AG10803 (cell line): ENCODE measurements at places on chromosomes 12 and 14.

DNA sequence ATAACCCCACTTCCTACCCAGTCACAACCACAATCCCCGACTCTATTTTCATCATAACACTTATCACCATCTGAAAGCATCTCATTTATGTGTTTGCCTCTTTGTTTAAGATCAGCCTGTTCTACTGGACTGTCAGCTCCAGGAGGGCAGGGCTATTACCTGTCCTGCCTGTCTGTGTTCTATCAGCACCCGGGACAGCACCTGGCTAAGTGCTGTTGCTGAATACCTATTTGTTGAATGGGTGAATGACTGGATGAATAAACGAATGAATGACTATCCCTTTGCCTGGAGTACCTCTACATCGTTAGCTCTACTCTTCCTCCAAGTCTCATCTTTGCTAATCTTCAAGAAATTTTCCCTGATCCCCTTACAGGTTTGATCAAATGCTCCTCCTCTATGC, 69.0 kb downstream of the WSCD2 start:
- DNase-seq = no peak

DNA sequence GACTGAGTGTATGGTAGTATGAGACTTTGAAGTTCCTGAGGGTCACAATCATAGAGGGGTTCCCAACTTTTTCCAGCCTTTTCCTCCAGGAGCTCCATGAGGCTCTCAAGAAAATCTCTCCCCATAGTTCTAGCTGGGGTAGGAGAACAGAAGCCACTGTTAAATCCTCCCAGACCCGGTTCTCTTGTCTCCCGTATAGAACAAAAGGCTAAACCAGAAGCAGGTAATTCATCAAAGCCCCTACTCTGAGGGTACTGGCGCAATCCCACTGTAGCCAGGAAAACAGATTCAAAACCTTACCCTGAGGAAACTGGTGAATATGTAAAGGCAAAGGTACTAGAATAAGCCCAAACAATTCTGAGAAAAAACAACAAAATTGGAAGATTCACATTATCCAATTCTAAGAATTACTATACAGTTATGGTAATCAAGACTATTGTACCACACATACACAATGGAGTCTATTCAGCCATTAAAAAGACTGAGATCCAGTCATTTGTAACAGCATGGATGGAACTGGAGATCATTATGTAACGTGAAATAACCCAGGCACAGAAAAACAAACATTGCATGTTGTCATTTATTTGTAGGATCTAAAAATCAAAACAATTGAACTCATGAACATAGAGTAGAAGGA, 20.5 kb downstream of the OR8S1 start:
- no peak for DNase-seq

GRCh38 chr12:33757701-33758100, 264.6 kb upstream of the ALG10 start:
- DNase-seq = no peak

- peak; percentile 58 for DNase-seq
Observed at GRCh38 chr12:84924981-84925380, 12.4 kb upstream of the SLC6A15 start.

- peak; percentile 61 for DNase-seq
Observed at GRCh38 chr12:38138225-38139221, 178.1 kb upstream of the ALG10B start.

- DNase-seq = peak; percentile 7
Observed at GRCh38 chr14:74176400-74176793, 62.9 kb upstream of the VSX2 start.

DNA sequence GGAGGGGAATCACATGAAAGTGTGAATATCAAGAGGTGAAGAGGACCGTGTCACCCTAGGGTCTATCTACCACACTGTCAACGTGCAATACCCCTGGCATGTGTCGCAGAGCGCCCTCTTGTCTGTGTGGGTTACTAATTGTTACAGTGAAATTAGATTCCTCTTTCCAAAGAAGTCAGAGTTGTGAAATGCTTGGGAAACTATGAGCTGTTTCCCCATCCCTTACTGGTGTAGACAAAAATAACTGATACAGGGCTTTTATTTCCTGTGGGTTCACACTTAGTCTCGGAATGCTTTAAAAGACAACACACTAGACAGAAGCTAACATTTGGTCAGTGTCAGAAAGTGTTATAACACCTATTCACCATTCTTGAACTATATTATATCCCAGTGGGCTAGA, 597.3 kb downstream of the NRXN3 start:
- no peak for DNase-seq

GRCh38 chr14:54039311-54039710, 82.7 kb upstream of the BMP4 start:
- DNase-seq = no peak

GRCh38 chr14:32050878-32051277, 26.2 kb upstream of the ARHGAP5 start:
- DNase-seq = no peak

GRCh38 chr14:48690349-48690748, 895.8 kb downstream of the RPS29 start:
- DNase-seq = no peak

DNA sequence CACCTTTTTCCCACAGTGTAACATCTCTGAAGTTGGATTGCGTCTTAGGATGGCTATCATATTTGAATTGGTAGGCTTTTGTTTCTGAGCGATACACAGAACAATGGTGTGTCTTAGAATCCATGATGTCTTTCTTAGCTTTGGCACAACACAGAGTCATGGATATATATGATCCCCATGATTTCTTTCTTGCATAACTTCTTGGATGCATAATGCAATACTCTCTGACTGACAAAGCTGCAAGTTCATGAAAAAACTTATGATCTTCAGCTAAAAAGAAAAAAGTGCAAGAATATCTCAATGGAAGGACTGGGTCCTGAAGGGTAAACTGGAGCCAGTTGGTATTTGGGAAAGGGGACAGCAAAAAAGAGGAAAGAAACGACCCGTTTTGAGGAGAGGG, 48.1 kb downstream of the VWF start:
- no peak for DNase-seq

- DNase-seq = no peak
Observed at GRCh38 chr12:87870061-87870460, 159.1 kb downstream of the C12orf50 start.

DNA sequence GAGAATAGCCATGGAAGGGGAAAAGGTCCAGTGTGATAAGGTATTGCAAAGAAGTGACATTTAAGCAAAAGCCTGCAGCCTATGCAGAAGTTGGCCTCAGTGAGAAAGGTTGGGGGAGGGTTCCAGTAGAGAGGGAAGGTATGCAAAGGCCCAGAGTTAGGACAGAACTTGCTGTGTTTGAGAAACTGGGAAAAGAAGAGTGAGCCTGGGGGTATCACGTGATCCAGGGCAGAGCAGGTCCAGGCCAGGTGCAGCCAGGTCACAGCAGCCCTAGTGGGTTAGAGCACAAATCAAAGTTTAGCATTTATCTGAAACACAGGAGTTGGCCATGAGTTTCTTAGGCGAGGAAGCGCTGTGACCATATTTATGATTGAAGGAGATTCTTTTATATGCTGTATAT, 1.6 kb downstream of the SERPINA5 start:
- no peak for DNase-seq

DNA sequence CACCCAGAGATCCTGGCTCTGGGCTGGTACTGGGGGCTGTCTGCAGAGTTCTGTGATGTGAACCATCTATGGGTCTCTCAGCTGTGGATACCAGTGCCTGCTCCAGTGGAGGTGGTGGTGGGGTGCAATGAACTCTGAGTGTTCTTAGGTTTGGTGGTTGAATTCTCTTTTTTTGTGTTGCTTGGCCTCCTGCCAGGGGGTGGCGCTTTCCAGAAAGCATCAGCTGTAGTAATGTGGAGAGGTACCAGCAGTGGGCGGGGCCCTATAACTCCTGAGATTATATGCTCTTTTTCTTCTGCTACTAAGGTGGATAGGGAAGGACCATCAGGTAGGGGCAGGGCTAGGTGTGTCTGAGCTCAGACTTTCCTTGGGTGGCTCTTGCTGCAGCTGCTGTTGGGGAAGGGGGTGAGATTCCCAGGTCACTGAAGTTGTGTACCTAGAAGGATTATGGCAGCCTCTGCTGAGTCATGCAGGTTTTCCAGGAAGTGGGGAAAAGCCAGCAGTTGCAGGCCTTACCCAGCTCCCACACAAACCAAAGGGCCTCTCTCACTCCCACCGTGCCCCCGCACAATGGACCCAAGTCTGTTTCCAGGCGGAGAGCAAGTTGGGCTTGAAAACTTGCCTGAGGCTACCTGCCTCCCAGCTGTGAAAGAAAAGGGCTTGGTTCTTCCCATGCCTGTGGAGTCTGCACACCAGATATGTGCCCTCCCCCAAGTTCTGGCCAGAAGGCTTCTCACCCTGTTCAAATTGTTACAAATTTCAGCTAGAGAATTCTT, 18.6 kb downstream of the CCER1 start:
- DNase-seq = no peak

GRCh38 chr14:49792618-49793017, 24.7 kb downstream of the KLHDC2 start:
- no peak for DNase-seq

- no peak for DNase-seq
Observed at GRCh38 chr12:113096675-113097461, 38.7 kb downstream of the RASAL1 start.

- no peak for DNase-seq
Observed at GRCh38 chr14:60636879-60637478, 12.3 kb downstream of the SIX1 start.

DNA sequence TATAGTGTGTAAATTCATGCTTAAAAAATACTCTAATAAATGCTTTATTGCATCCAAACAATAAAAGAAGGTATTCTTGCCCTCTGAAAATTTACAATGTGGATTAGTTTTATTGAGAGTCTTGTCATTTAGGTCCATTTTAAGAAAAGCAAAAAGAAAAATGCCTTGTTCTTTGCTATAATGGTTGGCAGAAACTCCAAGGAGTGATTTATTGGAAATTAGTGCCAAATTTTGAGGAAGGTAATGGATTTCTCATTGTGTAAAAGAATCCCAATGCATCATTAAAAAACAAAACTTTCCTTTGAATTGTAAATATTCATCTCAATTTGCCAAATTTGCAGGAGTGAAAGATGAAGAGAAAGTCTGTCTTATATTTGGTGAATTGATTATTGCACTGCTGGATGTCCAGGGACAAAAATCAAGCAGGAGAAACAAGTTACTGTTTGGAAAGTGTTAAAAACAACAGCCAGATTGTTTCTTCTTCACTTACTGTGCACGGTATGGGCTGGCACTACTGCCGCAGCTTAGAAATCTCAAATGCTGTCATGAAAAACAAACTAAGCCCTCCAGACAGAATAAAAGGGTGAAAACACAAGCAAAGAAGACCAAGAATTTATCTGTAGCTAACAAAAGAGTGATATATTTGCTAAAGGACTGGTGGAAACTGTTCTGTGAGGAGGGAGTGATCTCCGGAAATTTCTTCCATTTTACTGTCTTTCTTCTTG, 511.7 kb downstream of the TMTC2 start:
- no peak for DNase-seq

- DNase-seq = no peak
Observed at GRCh38 chr12:272942-273341, 10.3 kb upstream of the SLC6A13 start.

- DNase-seq = no peak
Observed at GRCh38 chr12:24746006-24746671, 202.8 kb downstream of the BCAT1 start.

GRCh38 chr12:29283969-29284700, 96.8 kb downstream of the ERGIC2 start:
- DNase-seq = no peak

DNA sequence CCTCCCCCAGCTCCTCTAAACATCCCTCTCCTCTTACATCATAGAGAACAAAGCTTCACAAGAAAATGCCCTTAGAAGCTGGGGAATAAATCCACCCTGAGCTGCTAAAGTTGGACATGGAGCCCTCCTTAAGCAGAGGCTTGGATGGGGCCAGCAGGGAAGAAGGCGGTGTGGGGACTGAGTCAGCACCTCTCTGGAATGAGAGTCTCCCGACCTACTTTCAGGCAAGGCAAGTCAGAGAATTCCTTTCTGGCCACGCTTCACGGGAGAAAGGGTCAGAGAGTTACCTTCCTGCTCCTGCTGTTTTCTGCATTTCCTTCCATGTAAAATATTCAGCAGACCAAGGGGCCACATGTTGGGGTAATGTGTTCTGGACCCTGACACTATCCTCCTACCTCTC, 113.3 kb upstream of the PRB2 start:
- DNase-seq = peak; percentile 28

- peak; percentile 62 for DNase-seq
Observed at GRCh38 chr12:105775343-105775742, 363.4 kb downstream of the NUAK1 start.

DNA sequence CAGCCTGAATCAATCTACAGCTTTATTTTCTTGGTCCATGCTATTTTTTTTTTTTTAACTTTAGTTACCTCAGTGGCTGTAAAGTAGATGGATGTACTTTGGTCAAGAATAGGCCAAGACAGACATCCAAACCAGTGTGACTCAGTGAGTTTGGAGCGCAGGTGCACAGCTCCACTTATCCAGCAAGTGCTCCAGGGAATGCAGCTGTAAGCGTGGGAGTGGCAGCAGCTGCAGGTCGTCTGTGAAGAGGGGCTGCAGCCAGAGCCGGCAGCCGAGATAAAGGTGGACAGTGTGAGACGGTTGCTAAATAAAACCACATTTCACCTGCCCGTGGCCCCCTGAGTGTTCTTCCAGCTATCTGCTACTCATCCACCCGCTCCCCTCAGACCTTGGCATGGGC, 1018.7 kb downstream of the AACS start:
- no peak for DNase-seq

- no peak for DNase-seq
Observed at GRCh38 chr12:67989184-67989920, at the start of gene IFNG-AS1. Gene IFNG-AS1 (plus strand): TSS chr12:67989447.

DNA sequence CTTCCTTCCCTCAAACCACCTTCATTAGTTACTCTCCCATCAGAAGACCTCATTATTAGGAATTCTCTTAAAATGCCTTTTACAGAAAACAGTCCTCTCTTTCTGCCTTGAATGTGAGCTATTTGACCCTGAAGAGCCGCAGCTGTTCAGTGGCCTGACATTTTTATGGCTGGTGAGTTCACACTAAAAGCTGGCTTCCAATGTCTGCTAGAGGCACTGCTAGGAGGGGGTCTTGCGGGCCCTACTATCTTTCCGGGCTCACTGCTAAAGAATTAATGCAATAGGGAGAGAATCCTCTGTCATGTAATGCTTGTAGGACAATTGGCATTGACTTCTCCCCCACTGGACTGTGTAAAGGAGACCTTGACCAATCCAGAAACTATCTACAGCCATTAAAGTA, 87.7 kb downstream of the GPR135 start:
- DNase-seq = no peak
